Smooth muscle cell of the brain vasculature (primary cell): ENCODE measurements at places on chromosomes 5 and 9.

GRCh38 chr5:7871653-7872052, 2.7 kb downstream of the MTRR start:
- DNase-seq, result no peak

DNA sequence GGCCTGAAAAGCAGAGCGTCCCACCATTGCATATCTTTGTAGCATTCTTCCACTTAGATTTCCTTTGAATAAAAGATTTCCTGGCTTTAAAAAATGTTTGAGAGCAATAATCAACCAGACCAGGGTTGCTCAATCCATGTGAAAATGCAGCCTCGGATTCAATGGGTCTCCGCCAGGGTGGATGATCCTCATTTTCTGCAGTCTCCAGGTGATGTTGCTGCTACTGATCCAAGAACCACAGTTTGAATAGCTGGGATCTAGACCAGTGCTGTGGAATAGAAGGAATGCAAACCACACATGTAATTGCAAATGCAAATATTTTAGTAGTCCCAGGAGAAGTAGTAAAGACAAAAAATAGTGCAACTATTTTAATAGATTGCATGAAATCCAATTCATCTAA, 317.6 kb downstream of the IRX1 start:
- DNase-seq, result no peak

DNA sequence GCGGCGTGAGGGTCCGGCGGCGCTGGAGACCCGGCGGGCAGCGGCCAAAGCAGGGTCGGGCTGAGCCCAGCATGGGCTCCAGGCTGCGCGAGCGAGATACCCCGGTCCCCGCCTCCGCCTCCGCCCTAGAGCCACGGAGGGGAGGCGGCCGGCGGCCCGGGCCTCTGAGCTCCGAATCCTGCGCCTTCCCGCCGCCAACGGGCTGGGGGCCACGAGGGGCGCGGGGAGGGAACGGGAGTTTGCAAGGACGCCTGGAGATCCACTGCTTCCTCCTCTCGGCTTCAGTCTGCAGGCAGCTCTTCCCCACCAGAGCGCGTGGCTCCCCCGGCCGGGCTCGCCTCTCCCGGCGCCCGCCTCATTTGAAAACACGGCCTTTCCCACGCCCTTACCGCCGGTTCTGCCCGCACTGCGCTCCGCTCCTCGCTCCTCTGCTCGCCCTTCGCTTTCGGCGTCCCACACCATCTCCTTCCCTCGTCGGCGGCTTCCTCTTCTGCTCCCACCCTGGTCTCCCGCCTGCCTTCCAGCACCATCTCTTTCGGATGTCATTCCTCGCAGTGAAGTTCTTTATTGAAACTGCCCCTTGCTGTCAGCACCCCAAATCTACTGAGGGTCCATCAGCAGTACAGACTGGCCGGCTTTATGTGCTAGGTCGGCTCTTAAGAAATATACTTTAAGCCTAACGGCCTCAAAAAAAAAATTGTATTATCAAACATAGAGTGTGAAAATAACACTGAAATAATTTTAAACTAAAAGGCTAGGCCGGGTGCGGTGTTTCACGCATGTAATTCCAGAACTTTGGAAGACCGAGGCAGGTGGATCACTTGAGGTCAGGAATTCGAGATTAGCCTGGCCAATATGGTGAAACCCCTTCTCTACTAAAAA, 105.0 kb upstream of the FAM120A start:
- DNase-seq, result no peak

GRCh38 chr5:101677961-101678360, 618.1 kb downstream of the SLCO4C1 start:
- DNase-seq, result no peak

DNA sequence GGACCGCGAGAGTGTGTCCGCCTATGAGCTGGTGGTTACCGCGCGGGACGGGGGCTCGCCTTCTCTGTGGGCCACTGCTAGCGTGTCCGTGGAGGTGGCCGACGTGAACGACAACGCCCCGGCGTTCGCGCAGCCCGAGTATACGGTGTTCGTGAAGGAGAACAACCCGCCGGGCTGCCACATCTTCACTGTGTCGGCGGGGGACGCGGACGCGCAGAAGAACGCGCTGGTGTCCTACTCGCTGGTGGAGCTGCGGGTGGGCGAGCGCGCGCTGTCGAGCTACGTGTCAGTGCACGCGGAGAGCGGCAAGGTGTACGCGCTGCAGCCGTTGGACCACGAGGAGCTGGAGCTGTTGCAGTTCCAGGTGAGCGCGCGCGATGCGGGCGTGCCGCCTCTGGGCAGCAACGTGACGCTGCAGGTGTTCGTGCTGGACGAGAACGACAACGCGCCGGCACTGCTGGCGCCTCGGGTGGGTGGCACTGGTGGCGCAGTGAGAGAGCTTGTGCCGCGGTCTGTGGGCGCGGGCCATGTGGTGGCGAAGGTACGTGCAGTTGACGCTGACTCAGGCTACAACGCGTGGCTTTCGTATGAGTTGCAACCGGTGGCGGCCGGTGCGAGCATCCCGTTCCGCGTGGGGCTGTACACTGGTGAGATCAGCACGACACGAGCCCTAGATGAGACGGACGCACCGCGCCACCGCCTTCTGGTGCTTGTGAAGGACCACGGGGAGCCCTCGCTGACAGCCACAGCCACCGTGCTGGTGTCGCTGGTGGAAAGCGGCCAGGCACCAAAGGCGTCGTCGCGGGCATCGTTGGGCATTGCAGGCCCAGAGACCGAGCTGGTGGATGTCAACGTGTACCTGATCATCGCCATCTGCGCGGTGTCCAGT, 1.8 kb downstream of the PCDHA7 start:
- no peak for DNase-seq

DNA sequence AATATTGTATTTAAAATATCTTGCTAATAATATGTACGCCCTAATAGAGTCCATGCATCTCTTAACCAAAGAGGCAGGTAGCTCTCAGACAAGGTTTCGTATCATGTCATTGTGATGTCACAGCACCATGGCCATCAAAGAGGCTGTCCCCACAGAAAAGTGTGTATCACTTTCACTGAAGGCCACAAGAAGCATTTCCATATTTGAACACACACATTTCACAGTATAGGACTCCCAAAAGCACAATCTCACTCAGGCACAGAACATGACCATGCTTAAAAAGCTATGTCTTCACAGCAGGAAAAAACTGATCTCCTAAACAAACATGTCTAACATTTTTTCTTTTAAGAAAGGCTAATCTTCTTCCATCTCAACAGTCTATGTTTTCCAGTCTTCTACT, 133.8 kb downstream of the DENND1A start:
- DNase-seq, result no peak

DNA sequence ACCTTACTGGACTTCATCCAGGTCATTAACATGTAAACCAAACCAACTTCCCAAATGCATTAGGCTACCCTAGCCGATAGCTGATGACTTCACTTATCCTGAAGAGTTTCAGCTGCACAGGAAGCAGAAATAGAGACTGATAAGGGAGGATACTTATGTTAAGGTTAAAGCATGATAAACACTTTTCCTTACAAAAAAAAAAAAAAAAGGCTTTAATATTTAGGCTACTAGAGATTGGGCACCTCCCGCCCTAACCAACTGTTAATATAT, 1.6 kb upstream of the MEF2C start:
- DNase-seq, result no peak

GRCh38 chr5:93850311-93850710, 108.9 kb upstream of the POU5F2 start:
- no peak for DNase-seq

DNA sequence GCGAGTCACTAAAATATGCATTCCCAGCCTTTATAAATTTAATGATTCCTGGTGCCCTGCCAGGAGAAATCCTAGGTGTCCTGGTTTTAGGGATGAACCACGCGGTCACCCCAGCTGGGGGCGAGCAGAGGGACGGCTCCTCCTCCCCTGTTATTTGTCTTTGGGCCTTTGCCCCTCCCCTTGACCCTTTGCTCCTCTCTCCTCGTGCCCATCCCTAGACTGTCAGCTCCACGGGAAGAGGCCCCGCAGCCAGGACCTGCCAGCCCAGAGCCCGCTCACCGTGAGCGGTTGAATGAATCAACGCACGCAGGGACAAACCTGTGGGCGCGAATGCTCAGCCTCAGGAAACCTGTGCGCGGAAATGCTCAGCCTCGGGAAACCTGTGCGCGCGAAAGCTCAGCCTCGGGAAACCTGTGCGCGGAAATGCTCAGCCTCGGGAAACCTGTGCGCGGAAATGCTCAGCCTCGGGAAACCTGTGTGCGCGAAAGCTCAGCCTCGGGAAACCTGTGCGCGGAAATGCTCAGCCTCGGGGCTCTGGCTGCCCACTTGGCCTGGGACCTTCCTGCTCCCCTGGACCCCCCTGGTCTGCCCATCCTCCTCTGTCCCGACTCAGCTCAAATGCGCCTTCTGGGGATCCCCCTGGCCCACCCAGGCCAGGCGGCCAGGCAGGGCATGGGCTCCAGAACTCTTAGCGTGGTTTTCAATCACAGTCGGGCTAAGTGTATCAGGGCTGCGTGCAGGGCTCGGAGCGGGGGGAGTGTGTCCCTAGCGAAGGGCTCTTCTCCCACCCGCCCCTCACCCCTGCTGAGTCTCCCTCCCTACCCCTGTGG, 140.5 kb upstream of the COL5A1 start:
- DNase-seq, result no peak

DNA sequence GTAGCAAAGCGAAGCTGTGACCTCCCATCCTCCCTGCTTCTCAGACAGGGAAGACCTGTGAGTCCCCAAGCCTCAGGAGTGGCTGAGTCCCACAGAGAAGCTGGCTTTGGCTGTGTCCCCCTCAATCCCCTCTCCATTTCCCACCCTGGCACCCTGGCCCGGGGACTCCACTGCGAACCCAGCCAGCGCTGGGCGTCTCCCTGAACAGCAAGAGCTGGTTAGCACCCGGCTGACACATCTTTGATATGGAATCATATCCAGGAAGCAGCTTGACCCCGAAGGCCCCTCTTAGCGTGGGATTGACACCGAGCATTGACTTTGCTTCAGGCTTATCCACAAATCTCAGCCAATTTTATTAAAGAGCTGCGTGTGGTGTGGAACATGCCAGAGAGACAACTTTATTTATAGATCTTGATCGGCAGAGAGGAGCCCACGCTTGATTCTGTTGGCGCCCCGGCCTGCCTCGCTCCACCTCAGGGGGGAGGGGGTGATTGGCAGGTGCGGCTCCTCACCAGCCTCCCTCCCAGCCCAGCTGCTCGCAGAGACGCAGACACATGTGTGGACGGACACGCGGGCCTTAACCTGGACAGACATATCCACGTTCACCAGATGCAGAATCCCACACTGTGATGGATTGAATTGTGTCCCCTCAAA, 120.7 kb upstream of the MVB12B start:
- no peak for DNase-seq

- no peak for DNase-seq
Observed at GRCh38 chr9:133063159-133063499, 1.3 kb downstream of the CEL start.

GRCh38 chr5:16137177-16137576, 42.4 kb downstream of the MARCHF11 start:
- no peak for DNase-seq

DNA sequence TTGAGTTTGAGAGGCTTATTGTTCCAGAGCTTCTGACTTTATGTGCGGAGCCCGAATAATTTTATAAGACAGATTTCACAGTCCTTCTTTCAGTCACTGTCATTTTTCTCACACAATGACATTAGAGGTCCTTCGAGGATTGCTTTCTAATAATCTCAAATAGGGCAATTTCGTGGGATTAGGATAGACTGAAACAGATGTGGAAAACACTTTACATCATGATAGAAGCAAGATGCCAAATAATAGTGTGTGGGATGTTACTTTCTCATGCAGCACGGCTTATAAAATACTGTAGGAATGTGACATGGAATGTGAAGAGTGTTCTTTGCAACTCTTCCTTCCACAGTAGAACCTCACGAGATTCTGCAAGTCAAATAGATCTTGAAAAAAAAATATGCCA, 451.3 kb downstream of the SEMA5A start:
- no peak for DNase-seq

- no peak for DNase-seq
Observed at GRCh38 chr9:9412241-9412640, 1200.6 kb downstream of the PTPRD start.

- DNase-seq, result no peak
Observed at GRCh38 chr9:97504381-97505216, 3.1 kb downstream of the TMOD1 start.

DNA sequence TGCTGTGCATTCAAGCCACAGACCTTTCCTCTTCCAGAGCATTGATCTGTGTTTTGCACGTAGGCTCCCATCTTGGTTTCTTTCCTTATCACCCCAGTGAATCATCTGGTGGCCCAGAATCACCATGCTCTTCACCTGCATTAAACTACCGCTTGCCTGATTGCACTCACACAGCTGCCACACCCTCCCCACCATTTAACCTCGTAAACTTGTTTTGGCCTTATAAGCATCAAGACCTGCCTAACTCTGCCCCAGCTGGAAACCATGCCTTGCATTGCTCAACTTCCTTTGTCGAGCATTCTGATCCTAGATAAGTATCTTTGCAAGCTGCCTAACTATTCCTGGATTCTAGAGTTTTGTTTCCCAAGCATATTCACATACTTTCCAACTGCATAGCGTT, 369.6 kb upstream of the SEMA6A start:
- DNase-seq, result no peak

GRCh38 chr5:54387659-54388232, 67.8 kb upstream of the HSPB3 start:
- DNase-seq, result no peak

DNA sequence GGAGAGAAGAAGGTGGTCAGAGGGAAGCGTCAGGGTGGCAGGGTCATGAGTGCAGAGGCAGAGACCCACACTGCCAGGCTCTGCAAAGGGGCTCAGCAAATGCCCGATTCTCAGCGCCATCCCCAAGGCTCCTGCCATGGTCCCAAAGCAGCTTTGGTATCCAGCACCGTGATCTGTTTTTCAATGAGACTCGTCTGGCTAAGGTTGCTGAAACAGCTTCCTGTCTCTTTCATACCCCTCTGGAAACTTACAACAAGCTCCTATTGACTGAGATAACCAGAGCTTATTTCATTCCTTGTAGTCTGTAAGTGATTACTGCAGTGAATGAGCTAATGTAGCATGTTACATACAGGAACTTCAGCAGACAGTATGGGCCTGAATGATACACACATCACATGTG, 568.6 kb upstream of the DAP start:
- no peak for DNase-seq

DNA sequence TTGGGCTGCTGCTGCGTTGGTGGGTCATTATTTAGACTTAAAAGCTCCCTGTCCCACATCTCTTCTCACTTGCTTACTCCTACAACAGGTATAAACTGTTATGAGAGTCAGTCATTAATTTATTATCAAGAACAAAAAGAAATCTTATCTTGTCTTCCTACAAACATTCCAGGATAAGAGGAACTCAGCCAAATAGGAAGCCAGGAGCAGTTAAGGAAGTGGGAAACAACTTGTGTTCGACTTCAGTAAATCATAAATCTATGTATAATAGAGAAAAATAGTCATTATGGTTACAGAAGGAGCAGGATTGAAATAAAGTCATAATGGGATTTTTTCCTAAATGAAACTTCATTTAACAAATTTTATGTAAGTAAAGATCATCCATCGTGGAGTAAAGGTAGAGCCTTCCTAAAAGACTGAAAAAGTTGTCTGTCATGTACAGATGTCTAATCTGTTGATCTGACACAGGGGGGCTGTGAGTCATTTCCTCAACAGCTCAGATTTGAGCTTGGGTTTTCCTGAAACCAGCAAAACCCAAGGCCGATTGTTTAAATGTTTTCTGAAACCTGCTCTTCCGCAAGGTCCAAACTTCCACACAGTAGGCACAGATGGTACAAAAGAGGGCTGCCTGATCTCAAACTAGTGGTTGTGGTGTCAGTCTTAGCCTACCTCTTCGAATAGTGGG, 25.3 kb upstream of the LRRTM2 start:
- peak; percentile 62 for DNase-seq

GRCh38 chr9:126457890-126458289, 131.3 kb downstream of the MVB12B start:
- DNase-seq, result no peak

GRCh38 chr9:7983490-7983889, 183.9 kb upstream of the DMAC1 start:
- no peak for DNase-seq
